ENCODE measurements at places on chromosomes 2 and 18.

- no peak for DNase-seq
Measured at GRCh38 chr2:196586511-196586991, 53.0 kb upstream of the CCDC150 start.

GRCh38 chr2:44866152-44866551 is 75.3 kb upstream of the SIX3 start:
- DNase-seq, result no peak

DNA sequence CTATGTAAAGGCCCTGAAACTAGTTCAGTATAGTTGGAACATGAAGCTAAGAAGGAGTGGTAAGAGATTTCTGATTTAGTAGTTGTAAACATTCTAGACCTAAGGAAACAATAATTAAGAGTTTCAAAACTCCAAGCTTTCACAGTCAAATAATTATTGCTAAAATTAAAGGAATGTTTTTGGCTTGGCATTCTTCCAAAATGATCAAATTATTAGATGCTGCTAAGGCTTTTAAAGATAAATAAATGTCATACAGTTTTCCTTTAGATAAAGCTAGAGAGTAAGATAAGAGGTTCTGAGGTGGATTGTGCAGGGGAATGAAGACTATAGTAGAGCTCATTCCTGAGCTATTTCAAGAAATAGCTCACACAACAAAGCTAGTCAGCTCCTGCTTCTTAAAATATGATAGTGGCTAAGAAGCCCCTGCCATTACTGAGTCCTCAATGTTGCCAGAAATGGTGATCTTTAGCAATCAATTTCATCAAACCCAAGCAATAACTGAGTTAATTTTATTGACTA is 45.3 kb downstream of the ZC3H15 start:
- no peak for DNase-seq

GRCh38 chr2:1727796-1728474 is 16.4 kb downstream of the PXDN start:
- DNase-seq, result no peak

DNA sequence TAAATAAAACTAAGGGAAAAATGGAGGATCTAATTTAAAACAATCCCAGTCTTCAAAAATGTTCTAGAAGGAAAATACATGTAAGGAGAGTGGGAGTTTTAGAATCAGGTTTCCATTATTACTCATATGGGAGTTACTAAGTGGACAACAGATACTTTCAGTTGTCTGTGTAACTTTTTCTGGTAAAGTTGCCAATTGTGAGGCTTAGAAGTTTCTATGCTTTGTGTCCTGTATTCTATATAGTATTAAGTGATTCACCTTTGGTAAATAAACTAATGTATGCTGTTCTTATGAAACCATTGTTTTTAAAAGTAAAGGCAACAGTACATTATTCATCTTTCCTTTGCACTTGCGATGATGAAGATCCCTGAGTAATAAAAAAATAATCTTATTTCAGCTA is 274.9 kb downstream of the NR4A2 start:
- no peak for DNase-seq

DNA sequence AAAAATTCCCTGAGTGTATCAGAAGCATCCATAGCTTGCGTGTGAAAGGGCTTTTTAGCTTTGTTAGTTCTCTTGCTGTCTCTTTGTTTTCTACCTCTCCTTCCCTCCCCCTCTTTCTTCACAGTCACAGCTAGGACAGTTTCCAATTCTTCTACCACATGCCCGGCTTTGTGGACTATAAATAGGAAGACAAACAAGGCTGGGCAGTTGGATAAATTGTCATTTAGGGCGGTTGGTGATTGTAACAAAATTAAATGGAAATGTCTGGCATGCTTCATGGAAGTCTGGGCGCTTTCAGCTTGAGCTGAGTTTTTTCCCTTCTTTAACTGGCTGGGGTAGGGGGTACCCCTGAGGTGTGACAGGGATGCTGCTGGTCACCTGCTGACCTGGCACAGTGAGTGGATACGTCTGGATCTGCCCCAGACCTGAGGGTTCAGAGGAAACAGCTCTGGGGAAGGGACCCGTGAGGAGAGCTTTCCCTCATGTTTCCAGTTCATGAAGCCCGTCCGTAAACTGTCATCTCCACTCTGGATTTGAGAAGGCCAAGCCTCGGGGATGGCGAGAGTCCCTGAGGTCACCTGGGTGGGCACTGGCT is 29.0 kb upstream of the GIGYF2 start:
- DNase-seq, result no peak

- no peak for DNase-seq
Measured at GRCh38 chr18:59047321-59048047, 92.2 kb upstream of the SEC11C start.

GRCh38 chr2:9690252-9690651 is 59.5 kb upstream of the YWHAQ start:
- DNase-seq, result no peak

DNA sequence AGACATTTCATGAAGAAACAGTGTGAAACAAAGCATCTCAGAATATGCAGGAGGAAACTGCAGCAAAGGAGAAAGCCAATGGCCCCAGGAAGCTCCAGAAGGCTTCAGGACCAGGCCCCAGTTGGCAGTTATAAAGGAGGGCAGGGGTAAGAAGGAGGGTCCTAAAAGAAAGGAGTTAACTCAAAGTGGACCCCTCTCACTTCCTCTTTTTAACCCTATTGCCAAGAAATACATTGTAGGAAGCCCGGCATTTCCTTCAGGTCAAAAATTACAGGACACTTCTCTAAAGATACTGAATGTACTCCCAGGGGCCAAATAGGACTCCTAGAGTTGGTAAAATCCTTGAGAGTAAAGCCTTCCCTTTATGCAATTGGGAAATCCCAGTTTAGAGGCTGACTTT is 77.1 kb upstream of the TGFA start:
- no peak for DNase-seq

- DNase-seq, result no peak
Measured at GRCh38 chr2:7758073-7758759, 841.0 kb downstream of the RNF144A start.

GRCh38 chr18:46821856-46822711 is 65.2 kb upstream of the ST8SIA5 start:
- no peak for DNase-seq

DNA sequence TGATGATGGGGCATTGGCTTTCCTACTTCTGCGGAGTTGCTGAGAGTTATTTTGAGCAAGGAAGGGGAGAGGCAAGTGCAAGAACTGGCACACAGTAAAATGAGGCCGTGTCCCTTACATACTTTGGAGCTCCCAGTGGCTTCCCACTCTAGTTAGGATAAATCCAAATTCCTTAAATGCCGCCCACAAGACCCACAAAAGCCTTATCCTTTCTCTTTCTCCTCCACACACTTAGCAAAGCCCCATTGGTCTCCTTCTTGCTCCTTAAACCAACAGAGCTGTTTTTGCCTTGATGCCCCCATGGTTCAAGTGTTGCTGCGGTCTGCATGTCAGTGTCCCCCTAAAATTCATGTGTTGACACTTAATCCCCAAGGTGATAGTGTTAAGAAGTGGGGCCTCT is 24.3 kb downstream of the TMEM247 start:
- no peak for DNase-seq

DNA sequence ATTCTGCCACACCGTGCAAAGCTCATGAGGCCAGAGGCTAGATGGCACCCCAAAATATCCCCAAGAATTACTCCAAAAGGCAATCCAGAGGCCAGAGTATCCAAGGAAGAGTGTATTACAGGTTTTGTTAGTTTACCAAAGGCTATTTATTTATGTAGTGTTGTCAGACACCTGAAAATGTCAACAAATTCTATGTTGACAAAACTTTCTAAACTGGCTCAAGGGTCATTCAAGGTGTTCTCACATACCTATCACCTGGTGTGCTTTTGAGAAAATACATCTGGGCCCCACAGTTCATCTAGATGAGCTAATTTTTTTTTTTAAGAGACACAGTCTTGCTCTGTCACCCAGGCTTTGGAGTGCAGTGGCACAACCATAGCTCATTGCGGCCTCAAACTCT is 12.4 kb upstream of the DTNB start:
- no peak for DNase-seq

DNA sequence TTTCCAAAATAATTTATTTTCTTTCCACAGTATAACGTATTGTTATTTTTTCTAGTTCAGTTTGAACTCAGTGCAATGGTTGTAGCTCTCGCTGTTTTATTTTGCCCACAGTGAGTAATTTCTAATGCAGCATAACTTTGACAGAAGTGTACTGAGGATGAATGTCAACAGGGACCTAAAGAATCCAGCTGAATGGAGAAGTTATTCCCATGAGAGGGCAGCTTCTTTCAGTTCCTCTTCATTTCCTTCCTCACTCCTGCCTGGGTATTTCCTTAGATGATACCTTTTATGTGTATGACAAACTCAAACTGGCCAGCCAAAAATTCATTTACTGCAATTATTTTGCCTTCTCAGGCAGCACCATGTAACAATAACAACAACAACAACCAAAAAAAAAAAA is 1223.1 kb upstream of the ZEB2 start:
- DNase-seq, result no peak

GRCh38 chr2:219252570-219252899 is 508 bp upstream of the TUBA4B start:
- no peak for DNase-seq

GRCh38 chr2:177842243-177842642 is 230.3 kb downstream of the PDE11A start:
- no peak for DNase-seq

GRCh38 chr18:75226286-75226955 is 15.8 kb downstream of the TSHZ1 start:
- no peak for DNase-seq

- no peak for DNase-seq
Measured at GRCh38 chr18:79765491-79766245, 32.1 kb upstream of the KCNG2 start.

DNA sequence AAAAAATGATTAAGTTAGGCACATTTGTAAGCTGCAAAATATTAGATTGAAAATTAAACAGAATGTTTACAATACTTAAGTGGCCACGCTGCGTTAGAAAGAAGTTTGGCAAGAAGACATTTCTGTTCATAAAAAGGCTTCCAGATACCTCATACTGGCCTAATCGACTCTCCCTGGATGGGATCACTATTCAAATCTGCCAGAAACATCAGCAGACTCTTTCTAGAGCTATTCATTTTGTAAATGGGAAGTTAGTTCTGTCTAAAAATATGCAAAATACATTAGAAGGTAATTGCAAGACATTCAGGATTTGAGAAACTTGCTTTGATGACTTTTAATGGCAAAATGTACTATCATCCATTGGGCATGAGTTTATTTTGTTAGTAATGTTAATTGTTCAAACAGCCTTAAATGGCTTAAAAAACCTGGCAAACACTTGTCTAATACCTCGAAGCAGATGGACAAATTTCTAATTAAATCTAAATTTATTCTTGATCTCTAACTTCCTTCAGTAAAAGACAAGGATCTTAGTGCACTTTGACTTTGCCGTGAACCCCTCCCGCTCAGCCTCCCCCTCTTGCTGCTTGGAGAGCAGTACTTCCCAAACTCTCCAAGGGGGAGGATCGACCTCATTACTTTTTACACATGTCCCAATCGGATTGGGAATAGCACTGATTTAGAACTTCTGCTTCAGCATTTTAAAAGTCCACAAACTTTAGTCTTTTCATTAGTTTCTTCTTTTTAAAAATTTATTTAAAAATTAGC is 103.5 kb downstream of the SMIM21 start:
- no peak for DNase-seq

- DNase-seq, result no peak
Measured at GRCh38 chr2:233828546-233829192, 25.7 kb downstream of the HJURP start.

GRCh38 chr2:54726940-54727339 is 3.5 kb downstream of the EML6 start:
- DNase-seq, result no peak

DNA sequence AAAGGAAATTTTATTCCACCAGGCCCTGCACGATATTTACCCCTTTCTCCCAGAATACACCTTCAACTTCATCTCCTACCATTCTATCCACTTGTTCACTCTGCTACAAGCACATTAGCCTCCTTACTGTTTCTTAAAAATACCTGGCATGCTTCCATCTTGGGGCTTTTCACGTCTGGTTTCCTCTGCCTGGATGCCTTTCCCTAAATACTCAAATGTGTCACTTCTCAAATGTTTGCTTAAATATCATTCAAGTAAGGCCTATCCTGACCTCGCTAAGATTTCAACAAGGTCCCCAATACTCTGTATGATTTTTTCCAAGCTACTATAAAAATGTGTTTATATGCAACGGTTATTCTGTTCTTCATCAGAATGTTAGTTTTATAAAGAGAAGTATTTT is 433.0 kb upstream of the CHAC2 start:
- DNase-seq, result no peak

DNA sequence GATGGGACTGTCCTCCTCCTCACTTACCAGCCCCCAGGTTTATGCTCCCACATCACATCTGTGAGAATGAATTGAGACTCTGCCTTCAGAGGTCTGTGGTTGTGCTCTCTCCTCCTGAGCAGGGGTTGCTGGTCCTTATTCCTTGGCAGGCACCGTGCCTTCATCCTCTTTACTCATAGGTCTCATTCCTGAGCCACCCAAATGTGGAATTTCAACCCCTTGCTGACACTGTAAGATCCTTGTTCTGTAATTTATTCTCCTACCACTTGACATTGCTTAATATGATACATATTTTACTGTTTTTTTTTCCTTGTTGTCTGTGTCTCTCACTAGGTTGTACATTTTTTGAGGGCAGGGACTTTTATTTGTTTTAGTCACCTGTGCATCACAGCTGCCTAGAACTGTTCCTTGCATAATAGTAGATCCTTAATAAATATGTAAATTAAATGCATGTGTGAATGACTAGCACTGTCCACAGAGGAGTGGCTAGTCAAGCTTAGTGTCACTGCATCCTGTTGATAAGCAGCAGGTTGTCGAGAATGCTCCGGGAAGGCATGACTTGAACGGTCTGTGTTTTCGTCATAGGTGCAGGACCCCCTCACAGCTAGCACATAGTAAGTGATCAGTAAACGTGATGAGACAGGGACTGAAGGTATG is 180.6 kb downstream of the ZNF407 start:
- DNase-seq, result no peak

DNA sequence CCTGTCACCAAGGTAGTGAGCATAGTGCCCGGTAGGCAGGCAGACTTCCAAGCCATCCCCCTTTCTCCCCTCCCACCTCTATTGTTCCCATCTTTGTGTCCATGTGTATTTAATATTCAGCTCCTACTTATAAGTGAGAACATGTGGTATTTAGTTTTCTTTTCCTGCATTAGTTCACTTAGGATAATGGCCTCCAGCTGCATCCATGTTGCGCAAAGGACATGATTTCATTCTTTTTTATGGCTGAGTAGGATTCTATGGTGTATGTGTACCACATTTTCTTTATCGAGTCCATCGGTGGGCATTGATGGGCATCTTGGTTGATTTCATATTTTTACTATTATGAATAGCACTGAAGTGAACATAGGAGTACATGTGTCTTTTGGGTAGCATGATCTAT is 35.3 kb downstream of the MMADHC start:
- no peak for DNase-seq

- DNase-seq, result no peak
Measured at GRCh38 chr18:13175266-13175665, 43.3 kb upstream of the LDLRAD4 start.

DNA sequence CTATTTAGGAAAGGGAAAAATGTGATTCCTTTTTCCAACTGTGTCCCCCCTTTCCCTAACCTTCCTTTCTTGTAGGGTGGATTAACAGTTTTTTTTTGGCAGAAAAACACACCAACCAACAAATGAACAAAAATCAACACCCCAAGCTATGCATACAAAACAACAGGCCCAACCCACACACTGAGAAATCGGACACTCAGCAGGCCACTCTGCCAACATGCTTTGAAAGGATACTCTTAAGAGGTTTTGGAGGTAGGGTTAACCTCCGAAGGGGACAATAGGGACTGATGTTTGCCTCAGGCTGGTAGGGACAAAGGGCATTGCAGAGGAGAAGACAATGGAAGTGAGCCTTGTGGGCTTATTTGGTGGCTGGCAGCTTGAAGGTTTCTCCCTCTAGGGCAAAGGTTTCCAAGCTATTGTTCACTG is 33.1 kb upstream of the POLE4 start:
- no peak for DNase-seq
